ENCODE measurements at places on chromosomes 5 and 9.

DNA sequence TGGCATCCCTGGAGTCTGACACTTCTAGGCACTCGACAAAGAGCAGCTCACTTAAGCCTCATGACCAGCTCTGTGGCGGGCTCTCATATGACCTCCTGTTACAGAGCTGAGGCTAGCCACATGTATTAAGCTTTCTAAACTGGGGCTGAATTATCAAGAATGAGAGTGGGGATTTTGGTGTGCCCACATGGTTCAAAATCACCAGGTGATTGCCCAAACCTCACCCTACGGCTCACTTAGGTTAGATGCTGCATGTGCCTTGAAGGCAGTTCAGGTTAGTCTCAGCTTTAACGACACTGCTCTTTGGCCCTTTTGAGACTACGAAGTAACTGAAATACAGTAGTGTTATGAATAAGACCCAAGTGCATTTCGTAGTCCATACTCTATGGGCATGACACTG, 39.4 kb upstream of the SMIM32 start:
- no peak for DNase-seq

DNA sequence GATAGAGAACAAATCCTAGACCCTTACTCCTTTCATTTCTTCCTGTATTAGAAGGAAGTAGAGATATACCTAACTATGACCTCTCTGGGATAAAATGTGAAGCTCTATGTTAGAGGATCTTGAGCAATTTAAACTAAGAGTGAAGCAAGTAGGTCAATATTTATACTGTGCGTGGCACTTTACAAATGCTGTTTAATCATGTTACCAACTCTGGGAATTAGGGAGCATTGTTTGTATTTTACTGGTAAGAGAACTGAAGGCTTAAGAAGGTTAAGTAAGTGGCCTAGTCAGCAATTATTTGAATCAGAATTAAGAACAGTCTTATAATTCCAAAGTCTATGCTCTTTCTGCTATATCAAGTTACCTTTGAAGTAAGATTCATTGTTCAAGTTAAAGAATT, 12.0 kb downstream of the TNC start:
- DNase-seq: no peak

GRCh38 chr9:129237164-129237611, 59.1 kb upstream of the IER5L start:
- DNase-seq: no peak

DNA sequence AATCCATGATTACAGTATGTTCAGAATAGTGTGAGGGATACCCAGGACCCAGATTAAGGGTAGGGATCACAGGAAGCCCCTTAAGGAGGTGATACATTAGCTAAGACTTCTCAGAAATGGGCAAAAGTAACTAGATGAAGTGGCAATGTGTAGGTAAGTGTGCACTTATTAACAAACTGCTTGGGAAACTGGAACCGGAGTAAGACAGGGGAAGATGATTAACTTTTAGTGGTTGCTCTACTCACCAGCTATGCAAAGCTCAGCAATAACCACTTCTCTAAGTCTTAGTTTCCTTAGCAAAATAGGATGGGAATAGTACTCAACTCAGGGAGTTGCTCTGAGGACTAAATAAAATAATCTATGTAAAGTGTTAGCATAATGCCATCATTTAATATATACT, 182.2 kb downstream of the MCTP1 start:
- DNase-seq: no peak

- DNase-seq: no peak
These were observed 13.3 kb upstream of the RPS23 start for GRCh38 chr5:82291420-82291819.

GRCh38 chr5:51650824-51651223, 267.6 kb downstream of the ISL1 start:
- DNase-seq: no peak

- no peak for DNase-seq
These were observed 6.7 kb upstream of the CAST start for GRCh38 chr5:96655506-96655905.

- DNase-seq: no peak
These were observed 110.1 kb upstream of the LPAR1 start for GRCh38 chr9:111148052-111149017.

Data from NCI-H2171 treated with DMSO at 0.1 percent for 48 hours (cell line).